ENCODE measurements at places on chromosomes 2 and 18.
A peak's percentile ranks its signal among the peaks of the same experiment; 100 is the strongest.

DNA sequence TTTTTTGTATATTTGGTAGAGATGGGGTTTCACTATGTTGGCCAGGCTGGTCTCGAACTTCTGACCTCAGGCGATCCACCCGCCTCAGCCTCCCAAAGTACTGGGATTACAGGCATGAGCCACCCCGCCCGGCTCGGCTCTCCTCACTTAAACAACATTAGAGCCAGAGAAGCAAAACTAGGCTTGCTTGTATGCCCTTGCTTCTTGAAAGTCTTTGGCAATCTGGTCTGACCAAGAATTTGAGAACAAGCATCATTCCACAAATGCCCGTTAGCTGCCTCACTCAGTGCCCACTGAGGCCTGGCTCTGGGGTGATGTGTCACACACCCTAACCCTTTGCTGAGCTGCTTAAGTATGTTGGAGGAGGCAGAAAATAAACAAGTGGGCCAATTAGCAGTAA is 33.5 kb downstream of the SOWAHC start:
- no peak for DNase-seq

DNA sequence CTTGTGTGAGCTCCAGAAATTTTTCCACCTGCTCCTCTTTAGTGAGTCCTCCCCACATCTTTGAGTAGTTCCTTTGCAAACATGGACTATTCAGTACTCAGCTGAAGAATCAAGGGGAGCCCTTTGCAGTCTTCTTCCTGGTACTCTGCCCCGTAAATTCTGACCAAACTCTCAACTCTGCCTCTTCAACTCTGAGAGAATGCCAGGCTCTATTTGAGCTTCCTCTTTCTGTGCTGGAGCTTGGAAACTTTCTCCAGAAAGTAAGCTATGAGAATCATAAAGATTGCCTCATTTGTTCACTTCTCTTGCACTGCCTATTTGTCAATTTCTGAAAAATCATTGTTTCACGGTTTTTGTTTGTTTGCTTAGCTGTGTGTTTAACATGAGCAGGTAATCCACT is 7.4 kb upstream of the STAT4 start:
- no peak for DNase-seq

DNA sequence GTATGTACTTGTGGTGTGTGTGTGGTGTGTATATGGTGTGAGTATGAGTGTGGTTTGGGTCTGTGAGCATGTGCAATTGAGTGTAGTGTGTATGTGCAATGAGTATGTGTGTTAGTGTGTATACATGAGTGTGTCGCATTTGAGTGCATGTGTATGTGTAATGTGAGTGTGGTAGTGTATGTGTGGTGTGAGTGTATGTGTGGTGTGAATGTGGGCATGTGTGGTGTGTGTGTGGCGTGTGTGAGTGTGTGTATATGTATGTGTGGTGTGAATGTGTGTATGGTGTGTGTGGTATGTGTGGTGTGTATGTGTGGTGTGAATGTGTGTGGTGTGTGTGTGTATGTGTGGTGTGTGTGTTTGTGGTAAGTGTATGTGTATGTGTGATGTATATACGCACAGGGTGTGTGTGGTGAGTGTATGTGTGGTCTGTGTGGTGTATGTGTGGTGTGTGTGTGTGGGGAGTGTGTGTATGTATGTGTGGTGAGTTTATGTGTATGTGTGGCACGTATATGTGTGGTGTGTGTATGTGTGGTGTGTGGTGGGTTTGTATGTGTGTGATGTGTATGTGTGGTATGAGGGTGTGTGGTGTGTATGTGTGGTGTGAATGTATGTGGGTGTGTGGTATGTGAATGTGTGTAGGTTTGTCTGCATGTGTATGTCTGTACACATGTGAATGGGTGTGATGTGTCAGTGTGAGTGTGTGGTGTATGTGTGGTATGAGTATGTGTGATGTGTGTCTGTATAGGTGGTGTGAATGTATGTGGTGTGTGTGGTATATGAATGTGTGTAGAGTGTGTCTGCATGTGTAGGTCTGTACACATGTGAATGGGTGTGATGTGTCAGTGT is 123.4 kb downstream of the DOCK10 start:
- DNase-seq = no peak

DNA sequence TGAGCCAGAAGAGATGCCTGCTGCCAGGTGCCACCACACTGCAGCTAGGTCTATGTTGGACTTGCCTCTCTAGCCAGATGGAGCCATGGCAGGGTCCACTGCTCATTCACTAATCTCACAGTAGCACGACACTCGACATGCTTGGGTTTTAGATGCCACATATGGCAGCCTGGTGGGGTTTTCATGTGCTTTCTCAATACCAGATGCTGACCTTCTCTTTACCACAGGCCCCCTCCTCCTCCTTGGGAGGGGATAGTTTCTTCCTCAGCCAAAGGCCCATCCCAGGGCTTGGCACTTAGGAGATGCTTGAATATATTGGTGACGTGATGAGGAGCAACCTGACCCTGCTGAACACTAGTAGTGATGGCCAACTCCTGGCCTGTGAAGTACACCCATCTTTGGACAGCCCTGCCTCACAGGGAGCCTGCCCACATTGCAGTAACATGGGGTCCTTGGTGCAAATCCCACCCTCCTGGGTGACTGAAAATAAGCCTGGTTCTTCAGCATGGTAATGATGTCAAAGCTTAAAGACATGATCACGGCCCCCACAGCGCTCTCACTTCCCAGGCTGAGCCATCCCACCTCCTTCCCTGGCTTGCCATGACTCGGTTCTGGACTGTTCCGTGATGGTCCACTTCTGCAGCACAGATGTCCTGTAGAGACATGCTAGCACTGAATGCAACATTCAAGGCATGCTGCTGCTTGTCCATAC is 227.5 kb downstream of the SH3RF3 start:
- DNase-seq = no peak

- no peak for DNase-seq
Observed at GRCh38 chr2:238162251-238162845, 3.6 kb downstream of the ERFE start.

GRCh38 chr2:12119841-12120240 is 373.4 kb downstream of the LPIN1 start:
- no peak for DNase-seq

GRCh38 chr2:147294825-147295392 is 549.9 kb upstream of the ACVR2A start:
- DNase-seq = peak; percentile 57

DNA sequence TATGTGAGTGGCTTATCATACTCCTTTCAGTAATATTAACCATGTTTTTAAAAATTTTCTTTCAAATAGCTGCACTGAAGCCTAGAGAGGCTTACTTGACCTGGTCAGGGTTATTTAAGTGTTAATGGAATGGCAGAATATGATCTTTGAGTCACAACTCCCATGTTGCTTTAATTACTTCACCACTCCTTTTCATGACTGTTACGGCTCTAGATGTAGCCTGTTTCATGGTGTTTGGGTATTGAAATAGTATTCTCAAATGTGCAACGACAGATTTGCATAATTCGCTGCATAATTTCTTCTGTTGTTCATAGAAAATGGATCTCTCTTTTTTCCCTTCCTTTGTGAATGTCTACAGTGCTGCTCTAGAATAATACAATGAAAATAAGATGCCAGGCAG is 51.6 kb upstream of the PLA2R1 start:
- DNase-seq = no peak

DNA sequence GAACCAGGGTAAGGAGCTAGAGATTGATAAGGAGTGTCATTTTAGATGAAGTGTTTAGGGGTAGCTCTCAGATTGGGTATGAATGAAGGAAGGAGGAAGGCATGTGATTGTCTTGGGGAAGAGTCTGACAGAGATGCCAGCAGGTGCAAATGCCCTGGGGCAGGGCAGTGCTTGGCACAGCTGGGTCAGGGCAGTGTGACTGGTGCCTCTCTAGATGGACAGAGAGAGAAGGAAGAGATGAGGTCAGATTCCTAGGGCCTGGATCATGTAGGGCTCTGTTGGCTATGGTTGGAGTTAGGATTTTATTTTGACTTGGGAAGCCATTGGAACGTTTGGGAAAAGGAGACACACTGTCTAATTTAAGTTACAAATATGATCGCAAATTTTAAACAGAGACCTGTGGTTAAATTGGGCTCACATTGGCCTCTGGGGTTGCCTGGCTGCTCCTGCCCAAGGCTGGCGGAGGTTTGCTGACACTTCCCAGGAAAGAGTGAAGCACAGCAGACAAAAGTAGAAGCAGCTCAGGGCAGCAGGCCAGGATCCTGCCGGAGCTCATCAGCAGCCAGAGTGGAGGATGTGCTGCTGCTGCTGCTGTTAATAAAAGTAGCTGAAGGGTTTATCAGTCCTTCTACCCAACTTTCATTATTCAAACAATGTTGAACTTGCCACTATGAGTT is 32.7 kb upstream of the FHL2 start:
- DNase-seq = no peak

GRCh38 chr2:140027320-140027719 is 1247.1 kb upstream of the NXPH2 start:
- no peak for DNase-seq

DNA sequence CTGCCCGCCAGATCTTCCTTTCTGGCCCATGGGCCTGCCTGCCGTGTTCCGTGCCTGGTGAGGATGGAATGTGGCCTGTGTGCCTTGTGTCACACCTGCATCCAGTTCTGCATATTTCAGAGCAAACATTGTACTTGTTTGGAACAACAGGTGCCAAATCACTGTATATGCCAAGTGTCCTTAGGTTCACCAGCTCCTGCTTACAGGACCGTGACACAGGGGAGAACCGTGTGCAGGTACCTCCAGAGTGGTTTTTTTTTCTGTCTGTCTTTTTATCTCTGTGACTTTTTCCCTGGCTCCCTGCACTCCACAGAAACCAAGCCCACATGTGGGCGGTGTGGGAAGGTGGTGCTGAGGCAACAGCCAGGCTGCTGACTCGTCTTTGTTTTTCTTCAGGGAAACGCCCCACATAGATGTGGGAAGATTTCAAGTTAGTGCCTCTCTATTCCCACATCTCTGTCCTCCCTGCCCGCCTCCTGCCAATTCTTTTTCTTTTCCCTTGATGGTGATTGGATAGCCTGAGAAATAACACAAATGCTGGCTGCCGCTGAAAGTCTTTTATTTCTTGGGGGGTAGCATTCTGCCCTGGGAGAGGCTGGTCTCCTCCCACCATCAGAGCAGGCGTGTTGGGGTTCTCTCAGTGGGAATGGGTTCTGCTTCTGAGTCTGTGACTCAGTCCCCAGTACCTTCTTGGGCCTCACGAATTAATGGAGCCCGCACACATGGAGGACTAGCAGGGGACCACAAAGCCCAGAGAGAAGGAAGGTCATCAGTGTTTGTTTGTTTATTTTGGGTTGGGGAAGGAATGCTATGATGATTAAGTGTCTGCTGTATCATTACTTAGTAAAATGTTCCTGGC is 21.4 kb downstream of the GRHL1 start:
- DNase-seq = peak; percentile 86

GRCh38 chr2:84452624-84453023 is 6.5 kb downstream of the SUCLG1 start:
- DNase-seq = no peak

GRCh38 chr2:171407030-171407675 is 26.6 kb downstream of the METTL8 start:
- no peak for DNase-seq

DNA sequence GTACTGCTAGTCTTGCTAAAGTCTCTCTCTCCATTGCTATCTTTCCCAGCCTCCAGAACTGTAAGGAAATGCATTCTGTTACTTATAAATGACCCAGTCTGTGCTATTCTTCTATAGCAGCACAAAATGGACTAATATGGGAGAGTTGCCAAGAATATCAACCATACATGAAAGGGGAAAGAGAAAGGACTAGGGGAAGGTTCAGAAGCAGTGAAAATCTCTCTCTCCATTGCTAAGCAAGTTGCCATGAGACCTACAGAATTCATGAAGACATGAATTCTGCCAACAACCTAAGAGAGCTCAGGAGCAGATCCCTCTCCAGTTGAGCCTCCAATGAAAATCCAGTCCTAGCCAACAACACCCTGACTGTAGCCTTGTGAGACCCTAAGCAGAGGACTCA is 3.6 kb upstream of the TRABD2A start:
- DNase-seq = no peak

GRCh38 chr2:201522965-201523364 is 71.4 kb downstream of the STRADB start:
- no peak for DNase-seq

DNA sequence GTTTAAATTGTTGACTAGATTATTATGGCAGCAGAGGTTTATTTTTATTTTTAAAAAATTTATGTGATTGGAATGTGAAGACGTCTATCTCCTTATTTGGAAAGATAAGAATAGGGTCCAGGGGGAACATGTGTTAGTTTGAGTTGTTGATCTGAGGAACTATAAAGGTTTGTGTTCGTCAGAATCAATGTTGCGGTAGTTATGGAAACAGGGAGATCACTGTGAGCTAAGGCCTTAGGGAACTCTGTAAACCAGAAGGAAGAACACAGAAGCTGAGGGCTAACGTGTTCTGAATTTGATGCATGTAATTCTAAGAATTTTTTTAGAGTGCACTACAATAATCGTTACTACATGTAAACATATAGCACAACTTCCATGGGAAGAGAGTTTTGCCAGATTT is 168.5 kb upstream of the ZSWIM2 start:
- DNase-seq = no peak

GRCh38 chr18:12911025-12911928 is 27.2 kb upstream of the PTPN2 start:
- no peak for DNase-seq

- no peak for DNase-seq
Observed at GRCh38 chr18:3679241-3679640, 229.3 kb downstream of the TGIF1 start.

- no peak for DNase-seq
Observed at GRCh38 chr18:79510731-79511241, 115.1 kb downstream of the NFATC1 start.

- peak; percentile 76 for DNase-seq
Observed at GRCh38 chr2:86703704-86704361, 16.3 kb upstream of the RMND5A start.

DNA sequence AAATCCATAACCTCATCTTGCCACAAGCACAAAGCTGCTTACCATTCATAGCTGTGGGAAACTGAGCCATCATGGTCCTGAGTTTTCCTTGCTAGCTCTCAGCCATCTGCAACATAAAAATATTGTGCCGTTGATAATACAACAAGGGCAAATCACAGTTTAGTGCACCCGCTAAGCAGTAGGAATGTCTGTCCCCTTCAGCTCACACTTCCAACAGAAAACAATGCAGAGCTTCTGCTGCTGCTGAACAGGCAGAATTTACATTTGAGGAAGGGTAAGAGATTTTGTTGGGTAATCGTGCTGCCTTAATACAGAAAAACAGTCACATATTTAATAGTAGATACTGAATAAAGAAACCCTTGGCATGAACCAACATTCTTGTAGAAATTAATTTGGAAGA is 32.3 kb downstream of the ITSN2 start:
- no peak for DNase-seq

GRCh38 chr18:46281185-46282176 is 177.3 kb downstream of the HAUS1 start:
- peak; percentile 61 for DNase-seq

DNA sequence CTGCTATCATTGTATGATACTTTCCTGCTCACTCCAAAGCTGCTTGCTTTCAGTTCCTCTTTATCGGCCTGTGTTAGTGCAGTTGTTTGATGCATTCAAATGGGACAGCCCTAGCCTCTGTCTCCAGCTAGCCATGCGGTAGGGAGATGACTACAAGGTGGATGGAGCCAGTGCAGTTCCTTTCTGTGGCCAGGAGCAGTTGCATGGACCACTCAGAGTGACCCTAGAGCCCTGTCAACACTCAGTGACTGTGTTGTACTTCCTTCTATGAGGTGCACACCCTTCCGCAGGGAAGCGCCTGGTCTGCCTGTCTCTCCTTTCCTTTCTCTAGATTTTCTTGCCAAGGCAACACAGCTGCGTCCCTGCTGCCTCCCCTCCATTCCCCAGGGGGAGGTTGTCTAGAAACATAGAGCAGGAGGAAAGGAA is 33.8 kb downstream of the KCNS3 start:
- no peak for DNase-seq

Measured in Caki2 (cell line).